ENCODE measurements at places on chromosomes 4 and X.

DNA sequence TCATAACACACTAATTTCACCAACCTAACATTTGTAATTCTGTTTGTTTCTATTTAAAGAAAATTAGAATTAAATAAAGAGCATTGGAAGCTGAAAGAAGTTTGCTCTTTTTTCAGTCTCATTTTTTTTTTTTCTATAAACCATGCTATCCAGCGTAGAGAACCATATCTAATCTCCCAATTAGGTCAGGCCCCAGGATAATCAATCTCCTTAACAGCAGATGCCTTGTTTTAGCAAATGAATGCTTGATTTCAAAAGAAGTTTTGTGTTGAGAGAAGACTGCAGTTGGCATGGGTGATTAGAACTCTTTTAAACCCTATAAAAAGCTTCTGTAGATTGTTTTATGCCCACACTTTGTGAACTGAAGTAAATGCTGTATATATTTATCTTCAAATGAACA lies 15.6 kb upstream of the MAD2L1 start:
- no peak overlapping the region for H3K4me3 ChIP-seq
- no peaks in the 10 kb centered on the region for H3K36me3 ChIP-seq
- H3K27me3 ChIP-seq = peaks cover 10% of the 10 kb centered on the region
- DNase-seq = no peak
- no peaks in the 10 kb centered on the region for H3K4me1 ChIP-seq

DNA sequence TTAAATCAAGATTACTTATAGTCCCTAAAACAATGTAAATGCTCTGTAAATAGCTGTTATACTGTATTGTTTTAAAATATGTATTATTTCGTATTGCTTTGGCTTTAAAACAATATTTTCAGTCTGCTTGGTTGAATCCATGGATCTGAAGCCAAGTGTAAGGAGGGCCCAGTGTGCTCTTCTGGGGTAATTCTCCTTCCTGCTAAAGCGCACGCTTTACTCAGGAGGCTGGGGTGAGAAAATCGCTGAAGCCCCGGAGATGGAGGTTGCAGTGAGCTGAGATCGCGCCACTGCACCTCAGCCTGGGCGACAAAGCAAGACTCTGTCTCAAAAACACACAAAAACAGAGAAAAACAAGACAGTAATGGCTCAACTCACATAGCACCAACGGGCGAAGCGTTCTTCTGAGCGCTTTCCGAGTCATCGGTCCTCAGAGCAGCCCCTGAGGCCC lies 391 bp upstream of the IDUA start:
- no peaks in the 10 kb centered on the region for H3K27me3 ChIP-seq
- H3K4me1 ChIP-seq = peaks cover 28% of the 10 kb centered on the region
- peak overlapping the region; percentile 62 for H3K27ac ChIP-seq
- H3K4me3 ChIP-seq = peak overlapping the region; percentile 83
- H3K36me3 ChIP-seq = no peaks in the 10 kb centered on the region

- H3K4me1 ChIP-seq = peaks cover 13% of the 10 kb centered on the region
- H3K27ac ChIP-seq = no peak overlapping the region
- no peak overlapping the region for H3K4me3 ChIP-seq
- H3K36me3 ChIP-seq = no peaks in the 10 kb centered on the region
- peaks cover 62% of the 10 kb centered on the region for H3K27me3 ChIP-seq
- DNase-seq = no peak
Measured at GRCh38 chr4:169272265-169272886, 1.6 kb upstream of the SH3RF1 start.

GRCh38 chr4:19309378-19309777 lies 942.3 kb upstream of the SLIT2 start:
- H3K36me3 ChIP-seq = no peaks in the 10 kb centered on the region
- H3K4me3 ChIP-seq = no peak overlapping the region
- no peaks in the 10 kb centered on the region for H3K4me1 ChIP-seq
- H3K27me3 ChIP-seq = no peaks in the 10 kb centered on the region

DNA sequence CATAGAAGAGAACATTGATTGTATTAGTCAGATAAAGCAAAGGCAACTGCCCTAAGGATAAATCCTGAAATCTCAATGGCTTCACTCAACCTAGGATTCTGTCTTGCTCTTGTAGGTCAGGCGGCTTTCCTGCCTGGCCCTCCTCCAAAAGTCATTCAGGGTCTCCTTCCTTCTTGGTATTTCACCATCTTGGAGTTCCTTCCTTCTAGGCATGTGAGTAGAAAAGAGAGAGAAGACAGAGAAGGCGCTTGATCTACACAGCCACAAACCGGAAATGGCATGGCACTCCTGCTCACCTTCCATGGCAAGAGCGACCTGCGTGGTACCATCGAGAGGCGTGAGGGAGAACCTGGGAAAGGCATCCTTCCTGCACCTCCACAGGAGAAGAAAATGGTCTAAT lies 45.3 kb upstream of the HELT start:
- H3K36me3 ChIP-seq = no peaks in the 10 kb centered on the region
- peaks cover 21% of the 10 kb centered on the region for H3K27me3 ChIP-seq
- H3K4me3 ChIP-seq = no peak overlapping the region
- no peak for DNase-seq
- H3K4me1 ChIP-seq = no peaks in the 10 kb centered on the region

GRCh38 chr4:67080046-67080557 lies 465.2 kb downstream of the CENPC start:
- no peak overlapping the region for H3K4me3 ChIP-seq
- H3K36me3 ChIP-seq = no peaks in the 10 kb centered on the region
- no peak for DNase-seq
- no peaks in the 10 kb centered on the region for H3K27me3 ChIP-seq
- H3K27ac ChIP-seq = no peak overlapping the region
- no peaks in the 10 kb centered on the region for H3K4me1 ChIP-seq

DNA sequence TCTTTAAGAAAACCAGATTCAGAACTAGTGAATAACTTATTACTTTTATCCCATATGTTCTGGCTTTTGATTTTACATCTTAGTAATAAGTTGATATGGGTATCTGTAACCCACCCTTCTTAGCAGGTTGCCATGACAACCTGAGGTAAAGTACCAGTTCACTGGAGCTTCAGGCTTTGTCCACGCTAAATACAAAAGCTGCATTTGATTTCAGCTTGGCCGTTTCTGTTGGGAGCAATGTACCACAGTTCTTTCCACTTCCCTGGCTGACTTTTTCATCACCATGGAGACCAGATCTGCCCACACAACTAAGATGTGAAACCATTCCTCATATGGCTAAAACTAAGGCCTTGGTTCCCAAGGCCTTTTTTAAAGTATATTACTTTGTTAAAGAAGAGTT lies 26.1 kb downstream of the KLHL34 start:
- H3K4me1 ChIP-seq = no peaks in the 10 kb centered on the region
- H3K4me3 ChIP-seq = no peak overlapping the region
- no peaks in the 10 kb centered on the region for H3K27me3 ChIP-seq
- H3K36me3 ChIP-seq = no peaks in the 10 kb centered on the region
- DNase-seq = no peak

- DNase-seq = peak; percentile 62
- no peaks in the 10 kb centered on the region for H3K27me3 ChIP-seq
- peak overlapping the region; percentile 21 for H3K27ac ChIP-seq
- peak overlapping the region; percentile 35 for H3K4me3 ChIP-seq
- H3K4me1 ChIP-seq = peaks cover 16% of the 10 kb centered on the region
Measured at GRCh38 chrX:7925867-7926472, 1.2 kb downstream of the PNPLA4 start.

GRCh38 chr4:54371173-54371572 lies 142.1 kb downstream of the PDGFRA start:
- no peak overlapping the region for H3K27ac ChIP-seq
- no peaks in the 10 kb centered on the region for H3K4me1 ChIP-seq
- H3K4me3 ChIP-seq = no peak overlapping the region

- H3K4me1 ChIP-seq = no peaks in the 10 kb centered on the region
- no peaks in the 10 kb centered on the region for H3K27me3 ChIP-seq
- no peak for DNase-seq
- H3K27ac ChIP-seq = no peak overlapping the region
- H3K36me3 ChIP-seq = no peaks in the 10 kb centered on the region
Measured at GRCh38 chr4:16745009-16745635, 153.3 kb downstream of the LDB2 start.

GRCh38 chrX:18906286-18906685 lies 77.6 kb downstream of the PHKA2 start:
- no peak for DNase-seq
- no peak overlapping the region for H3K27ac ChIP-seq
- no peaks in the 10 kb centered on the region for H3K4me1 ChIP-seq
- H3K27me3 ChIP-seq = no peaks in the 10 kb centered on the region
- peaks cover 8% of the 10 kb centered on the region for H3K36me3 ChIP-seq

- DNase-seq = no peak
- no peak overlapping the region for H3K27ac ChIP-seq
- no peaks in the 10 kb centered on the region for H3K36me3 ChIP-seq
- H3K27me3 ChIP-seq = peaks cover 10% of the 10 kb centered on the region
Measured at GRCh38 chr4:165418073-165418472, 39.3 kb downstream of the CPE start.

- DNase-seq = no peak
- H3K36me3 ChIP-seq = no peaks in the 10 kb centered on the region
- no peaks in the 10 kb centered on the region for H3K4me1 ChIP-seq
- no peak overlapping the region for H3K4me3 ChIP-seq
- H3K27me3 ChIP-seq = no peaks in the 10 kb centered on the region
- no peak overlapping the region for H3K27ac ChIP-seq
Measured at GRCh38 chr4:31175242-31175910, 455.2 kb downstream of the PCDH7 start.

DNA sequence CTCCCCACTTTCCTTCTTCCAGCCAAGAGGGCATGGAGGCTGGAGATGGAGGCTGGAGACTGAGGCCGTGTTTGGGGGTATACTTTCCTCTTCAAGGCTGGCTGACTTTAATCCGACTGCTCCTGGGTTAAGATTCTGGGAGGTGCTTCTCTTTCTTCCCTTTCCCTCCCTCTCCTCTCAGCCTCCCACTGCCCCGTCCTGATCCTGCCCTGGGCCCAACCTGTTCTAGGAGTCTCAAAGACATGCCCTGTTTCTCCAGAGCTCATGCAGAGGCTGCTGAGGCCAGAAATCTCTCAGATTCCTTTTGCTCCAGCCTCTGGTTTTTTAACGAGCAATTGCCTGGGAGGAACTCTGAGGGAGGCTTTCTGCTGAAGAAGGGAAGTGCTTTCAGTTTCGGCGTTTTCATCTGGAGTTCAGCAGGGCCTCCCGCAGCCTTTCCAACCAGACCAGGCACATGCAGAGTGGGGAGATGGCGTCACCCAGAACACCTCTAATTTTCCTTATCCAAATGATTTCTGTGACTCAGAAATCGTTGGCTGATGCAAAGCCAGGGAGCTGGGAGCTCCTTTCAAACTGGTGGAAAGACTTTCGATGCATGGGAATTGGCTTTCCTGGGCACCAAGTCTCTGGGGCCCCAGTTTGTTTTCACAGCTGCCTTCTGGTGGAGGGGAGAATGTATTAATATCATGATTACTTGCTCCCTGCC lies 34.5 kb upstream of the FAM9C start:
- H3K4me3 ChIP-seq = peak overlapping the region; percentile 61
- no peak for DNase-seq
- no peaks in the 10 kb centered on the region for H3K36me3 ChIP-seq
- H3K27ac ChIP-seq = peak overlapping the region; percentile 78
- peaks cover 90% of the 10 kb centered on the region for H3K4me1 ChIP-seq

DNA sequence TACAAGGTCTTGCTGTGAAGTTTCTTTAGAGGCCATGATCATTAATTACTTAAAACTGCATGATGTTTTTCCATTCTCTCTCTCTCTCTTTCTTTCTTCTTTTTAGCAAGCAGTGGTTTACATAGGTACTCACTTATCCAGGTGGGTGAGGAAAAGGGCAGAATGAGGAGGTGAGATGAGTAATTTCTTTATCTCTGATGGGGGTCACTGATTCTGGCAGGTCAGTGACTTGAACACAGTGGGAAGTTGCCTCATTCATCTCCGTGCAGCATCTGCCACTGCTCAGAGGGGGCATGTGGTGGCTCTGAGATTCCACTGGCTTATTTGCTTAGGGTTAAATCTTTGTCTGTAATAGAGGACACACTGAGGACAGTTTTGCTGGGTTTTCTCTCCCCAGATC lies 62.6 kb downstream of the FAM114A1 start:
- no peak overlapping the region for H3K4me3 ChIP-seq
- no peaks in the 10 kb centered on the region for H3K36me3 ChIP-seq
- H3K27ac ChIP-seq = no peak overlapping the region

DNA sequence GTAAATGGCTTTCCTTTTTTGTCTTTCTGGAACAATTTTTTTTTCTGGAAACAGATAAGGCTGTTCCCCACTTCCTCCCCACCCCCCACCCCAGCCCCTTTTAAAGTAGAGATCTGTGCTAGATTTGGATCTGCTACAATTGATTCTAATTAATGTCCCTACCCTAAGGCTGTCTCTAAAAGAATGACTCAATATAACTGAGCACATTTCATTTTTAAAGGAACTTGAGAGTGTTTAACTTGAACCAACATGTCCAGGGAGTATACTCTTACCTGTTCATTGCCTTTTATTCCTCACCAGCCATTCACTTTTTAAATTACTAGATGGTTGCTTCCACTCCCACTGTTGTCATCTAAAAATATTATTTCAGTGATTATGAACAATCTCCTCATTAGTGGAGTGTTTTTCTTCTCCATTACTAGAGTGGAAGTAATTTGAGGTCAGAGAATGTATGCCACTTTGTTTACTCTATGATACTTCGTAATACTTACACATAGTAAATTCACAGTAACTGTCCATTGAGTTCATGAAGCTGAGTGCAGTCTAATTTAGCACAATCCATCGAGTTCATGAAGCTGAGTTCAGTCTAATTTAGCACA lies 14.1 kb upstream of the CNOT6L start:
- DNase-seq = no peak
- no peak overlapping the region for H3K4me3 ChIP-seq
- H3K27ac ChIP-seq = no peak overlapping the region
- H3K27me3 ChIP-seq = no peaks in the 10 kb centered on the region

GRCh38 chr4:185987961-185988627 lies 80.9 kb upstream of the TLR3 start:
- H3K4me3 ChIP-seq = no peak overlapping the region
- H3K27ac ChIP-seq = no peak overlapping the region
- DNase-seq = no peak
- H3K4me1 ChIP-seq = no peaks in the 10 kb centered on the region

GRCh38 chrX:27600686-27601085 lies 10.5 kb downstream of the DCAF8L2 start:
- no peaks in the 10 kb centered on the region for H3K4me1 ChIP-seq
- H3K4me3 ChIP-seq = no peak overlapping the region
- no peaks in the 10 kb centered on the region for H3K27me3 ChIP-seq
- DNase-seq = no peak
- no peak overlapping the region for H3K27ac ChIP-seq
